ENCODE measurements at places on chromosomes 7 and 10.

- no peak for DNase-seq
Measured at GRCh38 chr10:29166713-29167112, 122.2 kb upstream of the LYZL1 start.

GRCh38 chr7:108094346-108094745, 35.8 kb downstream of the LAMB4 start:
- DNase-seq = no peak

GRCh38 chr10:118108194-118109026, 61.7 kb upstream of the RAB11FIP2 start:
- no peak for DNase-seq

DNA sequence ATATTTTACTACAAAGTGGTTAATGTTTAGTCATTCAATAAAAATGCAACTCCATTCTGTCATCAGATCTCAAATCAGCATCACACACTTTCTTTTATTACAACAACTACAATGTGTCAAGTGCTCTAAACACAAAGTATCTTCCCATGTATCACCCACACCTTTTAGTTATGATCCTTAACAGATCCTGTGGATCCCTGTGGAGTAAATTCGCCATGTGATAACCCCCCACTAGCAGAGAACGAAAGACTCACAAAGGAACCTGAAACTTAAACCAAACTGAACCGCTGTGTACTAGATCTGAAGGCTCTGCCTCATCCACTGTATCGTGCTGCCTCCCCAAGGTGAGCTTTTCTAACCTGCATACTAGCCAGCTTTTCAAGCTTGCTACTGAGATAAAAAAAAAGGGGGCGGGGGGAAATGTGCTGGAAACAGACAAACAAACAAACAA, 1.7 kb downstream of the DPY19L1 start:
- peak; percentile 63 for DNase-seq

GRCh38 chr7:47518827-47519226, 63.1 kb downstream of the TNS3 start:
- no peak for DNase-seq

DNA sequence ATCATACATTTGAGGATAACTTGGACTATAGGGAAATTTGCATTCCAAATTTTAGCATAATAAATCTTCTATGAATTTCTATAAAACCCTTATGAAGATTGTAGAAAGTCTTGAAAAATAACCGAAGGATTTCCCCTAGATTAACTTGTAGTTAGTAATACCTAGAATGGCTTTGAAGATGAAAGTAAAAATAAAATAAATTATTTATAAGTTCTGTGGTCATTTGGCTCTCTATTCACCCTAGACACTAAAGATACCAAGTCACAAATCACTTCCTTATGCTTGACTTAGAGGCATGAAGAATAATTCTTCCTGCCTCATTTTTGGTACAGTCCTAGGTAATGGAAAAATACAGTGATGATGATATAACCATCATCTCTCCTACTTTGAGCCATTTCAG, 79.3 kb downstream of the CSTF2T start:
- DNase-seq = peak; percentile 7

DNA sequence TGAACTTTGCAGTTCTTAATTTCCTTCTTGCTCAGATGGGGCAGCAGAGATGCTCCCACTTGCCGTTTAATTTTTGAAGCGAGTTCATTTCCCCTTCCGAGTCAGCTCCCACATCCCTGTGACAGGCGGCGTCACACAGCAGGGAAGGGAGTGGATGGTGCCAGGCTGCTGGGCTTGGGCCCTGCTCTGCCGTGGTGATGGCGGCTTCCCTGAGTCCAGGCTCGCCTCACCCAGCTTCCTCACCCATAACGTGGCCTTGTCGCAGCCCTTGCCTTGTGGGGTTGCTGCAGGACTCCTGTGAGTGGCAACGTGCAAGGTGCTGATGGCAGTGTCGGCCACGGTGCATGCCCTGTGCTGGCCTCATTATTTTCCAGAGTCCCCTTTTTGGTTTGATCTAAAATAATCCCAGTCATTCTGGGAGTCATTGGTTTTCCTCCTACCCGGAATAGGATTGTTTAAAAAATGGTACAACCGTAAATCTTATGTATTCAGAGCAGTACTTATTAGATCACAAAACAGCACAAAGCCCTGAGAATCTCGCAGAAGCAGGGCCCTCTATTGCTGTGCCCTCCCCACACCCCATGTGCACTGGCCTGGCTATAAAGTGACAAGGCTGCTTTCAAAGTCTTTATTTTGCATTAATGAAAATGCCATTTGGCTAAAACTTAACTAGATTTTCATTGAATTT, 260.1 kb downstream of the WDR37 start:
- no peak for DNase-seq

- DNase-seq = no peak
Measured at GRCh38 chr7:134873253-134873652, 93.8 kb downstream of the CALD1 start.

GRCh38 chr10:25692761-25693160, 241.3 kb upstream of the MYO3A start:
- no peak for DNase-seq

- peak; percentile 71 for DNase-seq
Measured at GRCh38 chr7:47266131-47266706, 315.7 kb downstream of the TNS3 start.

- DNase-seq = peak; percentile 40
Measured at GRCh38 chr10:30671026-30671616, 41.6 kb upstream of the LYZL2 start.

DNA sequence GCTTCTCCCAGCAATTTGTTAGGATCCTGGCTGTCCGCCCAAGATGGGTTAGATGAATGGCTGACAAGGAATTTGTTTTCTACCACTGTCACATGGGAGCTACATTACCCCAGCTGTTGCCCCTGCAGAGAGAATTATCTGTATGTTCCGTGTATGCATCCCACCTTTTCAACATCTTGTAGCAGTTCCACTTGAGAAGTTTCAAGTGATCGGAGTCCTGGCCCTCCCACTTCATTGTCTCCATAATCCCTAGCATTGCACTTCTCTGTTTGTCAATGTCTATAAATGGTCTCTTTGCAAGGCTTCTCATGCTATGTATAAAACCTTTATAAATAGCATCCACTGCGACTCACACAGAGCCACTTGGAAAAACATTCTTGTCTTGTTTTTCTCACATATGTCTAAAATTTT, 972.5 kb downstream of the CNTNAP2 start:
- DNase-seq = no peak

GRCh38 chr7:1533255-1533546, 2.7 kb downstream of the MAFK start:
- DNase-seq = no peak

DNA sequence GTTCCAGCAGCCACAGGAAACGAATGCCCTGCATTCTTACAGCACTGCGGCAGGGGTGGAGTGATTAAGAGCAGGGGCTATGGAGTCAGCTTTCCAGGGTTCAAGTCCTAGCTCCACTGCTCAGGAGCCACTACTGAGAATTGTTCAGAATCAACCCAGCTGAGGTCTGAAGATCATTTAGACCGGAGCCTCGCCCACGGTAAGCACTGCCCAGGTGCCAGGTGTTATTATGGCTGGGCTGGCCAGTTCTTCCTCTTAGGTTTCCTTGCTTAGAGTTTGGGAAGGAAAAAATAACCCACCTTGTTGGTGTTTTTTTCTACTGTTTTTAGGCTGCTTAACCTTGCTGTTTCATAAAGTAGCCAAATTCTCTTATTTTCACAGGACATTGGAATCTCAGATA, 4.8 kb upstream of the FIGNL1 start:
- no peak for DNase-seq

- DNase-seq = no peak
Measured at GRCh38 chr7:72182036-72182435, 230.1 kb downstream of the CALN1 start.

- no peak for DNase-seq
Measured at GRCh38 chr10:128337860-128338378, 211.7 kb upstream of the MKI67 start.

- no peak for DNase-seq
Measured at GRCh38 chr7:31957090-31957720, 113.0 kb downstream of the PDE1C start.

GRCh38 chr10:90464329-90464728, 393.5 kb downstream of the HTR7 start:
- DNase-seq = no peak

GRCh38 chr10:31146491-31147209, 115.0 kb upstream of the ZNF438 start:
- DNase-seq = no peak

GRCh38 chr10:12799714-12800113, 201.8 kb downstream of the CCDC3 start:
- no peak for DNase-seq

DNA sequence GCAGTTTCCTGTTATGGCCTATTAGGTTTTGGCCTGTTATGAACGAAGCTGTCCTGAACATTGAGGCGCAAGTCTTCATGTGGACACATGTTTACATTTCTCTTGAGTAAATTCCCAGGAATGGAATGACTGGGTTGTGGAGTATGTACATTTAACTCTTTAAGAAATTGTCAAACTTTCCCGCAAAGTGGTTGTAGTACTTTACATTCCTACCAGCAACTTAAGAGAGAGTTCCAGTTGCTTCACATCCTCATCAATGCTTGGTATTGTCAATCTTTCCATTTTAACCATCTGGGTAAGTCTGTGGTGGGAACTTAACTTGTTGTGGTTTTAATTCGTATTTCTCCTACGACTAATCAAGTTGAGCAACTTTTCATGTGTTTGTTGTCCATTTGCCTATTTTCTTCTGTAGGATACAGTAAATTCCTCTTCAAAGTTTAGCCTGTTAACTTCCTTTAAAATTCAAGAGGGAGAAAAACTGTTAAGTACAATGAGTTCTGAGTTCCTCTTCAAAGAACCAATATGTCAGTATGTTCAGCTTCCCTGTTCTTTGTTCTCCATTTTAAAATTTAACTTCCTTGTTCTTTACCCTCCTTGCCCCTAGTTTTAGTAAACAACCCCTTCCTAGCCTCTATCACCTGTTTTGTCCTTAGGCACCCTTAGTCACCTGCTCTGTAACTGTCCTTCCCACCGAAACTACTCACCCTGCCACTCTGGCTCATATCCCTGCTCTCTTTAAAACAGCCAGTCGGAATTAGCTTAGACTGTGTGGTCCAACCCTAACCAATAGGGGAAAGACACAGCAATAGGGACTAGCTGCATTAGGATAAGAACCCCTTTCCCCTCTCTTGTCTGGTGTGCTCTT, 74.0 kb downstream of the FAM241B start:
- no peak for DNase-seq

Data from GM20000 (cell line).